ENCODE measurements at places on chromosomes 1 and 21.
A peak's percentile ranks its signal among the peaks of the same experiment; 100 is the strongest.

DNA sequence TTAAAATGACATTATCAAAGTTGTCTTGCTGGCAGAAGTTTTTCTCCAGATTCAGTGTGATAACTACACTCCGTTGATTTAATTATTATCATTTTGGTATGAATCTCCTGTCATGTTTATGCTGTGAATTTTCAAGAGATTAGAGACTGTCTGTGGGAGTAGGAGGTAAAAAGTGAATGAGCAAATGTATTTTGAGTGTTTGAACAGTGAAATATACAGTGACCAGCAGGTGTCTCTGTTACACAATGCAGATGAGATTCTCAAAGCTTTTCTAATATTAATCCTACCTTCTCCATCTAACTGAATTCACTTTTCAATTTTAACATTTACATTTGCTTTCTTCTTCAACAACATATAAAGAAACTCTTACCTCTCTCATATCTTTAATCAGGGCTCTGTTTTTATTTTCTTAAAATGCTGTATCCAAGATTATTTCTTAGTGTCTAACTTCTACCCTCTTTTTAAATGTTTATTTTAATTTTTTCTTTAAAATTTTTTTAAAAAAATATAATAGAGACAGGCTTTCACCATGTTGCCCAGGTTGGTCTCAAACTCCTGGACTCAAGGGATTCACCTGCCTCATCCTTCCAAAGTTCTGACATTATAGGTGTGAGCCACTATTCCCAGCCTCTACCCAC is 20.9 kb upstream of the HSPA13 start:
- peak; percentile 45 for DNase-seq

- no peak for DNase-seq
Observed at GRCh38 chr1:38667626-38668025, 191.9 kb downstream of the RRAGC start.

- no peak for DNase-seq
Observed at GRCh38 chr21:39713905-39714304, 31.1 kb upstream of the IGSF5 start.

GRCh38 chr1:205444300-205444930 is 11.4 kb downstream of the BLACAT1 start:
- DNase-seq, result no peak

DNA sequence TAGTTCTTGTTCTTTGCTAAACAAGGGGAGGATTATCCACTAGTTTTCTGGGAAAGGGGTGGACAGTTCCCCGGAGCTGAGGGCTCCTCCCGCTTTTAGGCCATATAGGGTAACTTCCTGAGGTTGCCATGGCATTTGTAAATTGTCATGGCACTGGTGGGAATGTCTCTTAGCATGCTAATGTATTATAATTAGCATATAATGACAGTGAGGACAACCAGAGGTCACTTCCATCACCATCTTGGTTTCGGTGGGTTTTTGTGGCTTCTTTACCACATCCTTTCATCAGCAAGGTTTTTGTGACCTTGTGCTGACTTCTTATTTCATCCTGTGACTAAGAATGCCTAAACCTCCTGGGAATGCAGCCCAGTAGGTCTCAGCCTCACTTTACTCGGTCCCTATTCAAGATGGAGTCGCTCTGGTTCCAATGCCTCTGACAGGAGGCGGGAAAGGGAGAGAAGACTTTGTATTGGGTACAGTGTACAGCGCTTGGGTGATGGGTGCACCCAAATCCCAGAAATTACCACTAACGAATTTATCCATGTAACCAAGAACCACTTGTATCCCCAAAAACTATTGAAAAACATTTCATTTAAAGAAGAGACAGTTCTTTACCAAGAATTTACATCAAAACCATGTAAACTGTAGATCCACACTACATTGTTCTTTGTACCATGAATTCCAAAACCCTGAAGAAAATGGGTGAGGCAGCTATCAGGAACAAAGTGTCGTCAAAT is 8.7 kb upstream of the SLC2A5 start:
- no peak for DNase-seq
